Calu3 (cell line): ENCODE measurements at places on chromosomes 4 and X.

GRCh38 chr4:174880001-174880400 is 38.2 kb upstream of the ADAM29 start:
- DNase-seq = no peak

- DNase-seq = no peak
These were observed 3.3 kb downstream of the NKX6-1 start for GRCh38 chr4:84495794-84496261.

- no peak for DNase-seq
These were observed 21.6 kb downstream of the NYX start for GRCh38 chrX:41468647-41469323.

DNA sequence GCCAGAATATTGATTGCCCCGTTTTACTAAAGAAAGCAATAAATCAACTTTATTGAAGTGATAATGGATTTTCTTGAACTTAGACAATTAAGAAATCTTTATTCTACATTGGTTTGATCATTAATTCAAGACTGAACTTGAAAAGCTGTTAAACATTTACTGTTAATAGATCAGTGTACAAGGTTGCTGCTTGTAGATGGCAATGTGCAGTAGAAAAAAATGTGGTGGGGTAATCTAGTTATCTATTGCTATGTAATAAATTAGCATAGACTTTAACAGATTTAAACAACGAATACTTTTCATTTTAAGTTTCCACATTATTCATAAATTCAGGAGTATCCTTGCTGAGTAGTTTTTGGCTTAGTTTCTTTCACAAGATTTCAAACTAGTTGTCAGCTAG is 612.5 kb downstream of the ACTRT1 start:
- DNase-seq = no peak

DNA sequence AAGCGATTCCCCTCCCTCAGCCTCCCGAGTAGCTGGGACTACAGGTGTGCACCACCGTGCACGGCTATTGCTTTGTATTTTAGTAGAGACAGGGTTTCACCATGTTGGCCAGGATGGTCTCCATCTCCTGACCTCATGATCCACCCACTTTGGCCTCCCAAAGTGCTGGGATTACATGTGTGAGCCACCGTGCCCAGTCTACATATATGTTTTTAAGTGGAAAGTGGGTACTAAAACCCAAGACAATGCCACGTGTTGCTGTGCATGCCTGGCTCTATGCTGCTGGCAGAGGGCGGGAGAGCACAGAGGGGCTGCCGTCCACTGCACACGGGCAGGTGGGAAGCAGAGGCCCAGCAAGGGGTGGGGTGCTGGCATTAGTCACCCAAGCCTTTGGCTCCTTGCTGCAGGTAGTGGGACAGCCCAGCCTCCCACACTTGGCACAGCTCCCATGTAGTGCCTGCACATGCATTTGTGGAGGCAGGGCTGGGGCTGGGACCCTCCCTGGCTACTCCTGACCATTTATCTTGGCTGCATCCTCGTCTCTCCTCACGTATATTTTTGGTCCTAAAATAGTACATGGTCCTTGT is 3.5 kb downstream of the EMD start:
- no peak for DNase-seq

- peak; percentile 4 for DNase-seq
These were observed 353.6 kb upstream of the RPS6KA3 start for GRCh38 chrX:20620306-20620705.

DNA sequence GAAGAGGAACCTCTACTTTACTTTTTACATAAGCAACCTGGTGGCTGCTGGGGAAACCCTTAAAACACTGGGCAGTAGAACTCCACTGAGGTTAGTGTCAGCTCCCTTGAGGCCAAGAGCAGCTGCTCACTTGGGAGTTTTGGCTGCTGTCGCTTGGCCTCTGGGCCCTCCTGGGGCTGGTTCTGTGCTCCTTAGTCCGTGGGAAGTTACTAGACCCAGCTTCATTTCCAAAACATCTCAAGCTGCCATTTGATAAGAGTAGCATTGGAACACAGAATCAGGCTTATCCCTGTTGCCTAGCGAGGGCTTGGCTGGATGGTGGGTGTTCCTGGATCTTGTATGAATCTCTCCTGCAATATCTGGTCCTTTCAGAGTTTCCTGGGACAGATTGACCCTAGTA is 26.1 kb downstream of the RNF4 start:
- DNase-seq = no peak

DNA sequence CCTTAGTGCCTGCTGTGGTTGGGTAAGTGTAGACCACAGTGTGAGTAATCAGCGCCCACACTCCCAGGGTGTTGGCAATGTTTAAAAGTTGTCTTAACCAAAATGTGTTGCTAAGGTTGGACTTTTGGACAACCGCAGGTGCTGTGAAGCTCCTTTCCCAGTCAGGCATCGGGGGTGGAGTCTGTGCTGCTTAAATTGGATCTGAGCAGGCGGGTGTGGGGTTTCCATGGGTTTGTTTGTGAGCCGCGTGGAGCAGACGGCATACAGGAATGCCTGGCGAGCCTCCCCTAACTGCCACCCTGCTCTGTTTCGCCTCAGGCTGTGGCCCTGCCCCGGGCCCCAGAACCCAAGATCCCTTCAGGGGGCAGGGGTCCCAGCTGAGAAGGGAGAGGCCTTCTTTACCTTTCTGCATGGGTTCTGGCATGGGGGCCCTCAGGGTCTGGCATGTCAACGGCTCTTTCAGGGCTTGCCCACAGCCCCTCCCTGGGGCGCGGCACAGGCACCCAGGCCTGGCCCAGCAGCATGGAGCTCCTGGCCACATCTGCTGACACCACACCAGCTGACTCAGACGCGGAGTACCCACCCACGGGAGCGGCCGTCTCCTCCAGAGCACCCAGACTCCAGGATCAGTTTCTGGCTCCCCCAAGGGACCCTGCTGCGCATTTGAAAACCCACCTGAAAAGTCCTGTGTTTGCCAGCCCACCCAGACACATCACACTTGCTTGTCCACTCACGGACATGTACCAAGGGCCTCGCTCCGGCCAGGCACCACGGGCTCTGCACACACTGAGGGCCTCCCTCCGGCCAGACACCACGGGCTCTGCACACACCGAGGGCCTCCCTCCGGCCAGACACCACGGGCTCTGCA is 5.1 kb upstream of the SPON2 start:
- DNase-seq = no peak

GRCh38 chrX:109696146-109696740 is 36.8 kb downstream of the ACSL4 start:
- DNase-seq = no peak

DNA sequence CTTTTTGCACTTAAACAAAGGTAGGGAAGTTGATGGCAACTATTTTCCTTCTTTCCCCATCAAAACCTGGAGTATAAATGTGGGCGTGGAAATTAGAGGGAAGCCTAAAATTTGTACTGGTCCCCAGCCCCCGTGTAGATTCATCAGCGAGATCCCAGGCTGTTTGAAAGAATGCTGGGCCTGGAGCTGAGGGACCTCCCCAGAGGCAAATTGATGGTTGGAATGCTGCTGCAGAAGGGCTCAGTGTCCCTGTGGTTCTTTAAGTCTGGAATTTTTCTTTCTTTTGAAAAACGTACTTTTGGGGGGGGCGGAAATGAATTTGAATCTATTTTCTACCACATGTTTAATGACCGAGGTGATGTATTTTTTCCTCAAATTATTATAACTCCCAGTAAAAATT is 197.2 kb downstream of the CBR4 start:
- no peak for DNase-seq

- DNase-seq = peak; percentile 63
These were observed 78.6 kb upstream of the FAM9A start for GRCh38 chrX:8879750-8880149.

DNA sequence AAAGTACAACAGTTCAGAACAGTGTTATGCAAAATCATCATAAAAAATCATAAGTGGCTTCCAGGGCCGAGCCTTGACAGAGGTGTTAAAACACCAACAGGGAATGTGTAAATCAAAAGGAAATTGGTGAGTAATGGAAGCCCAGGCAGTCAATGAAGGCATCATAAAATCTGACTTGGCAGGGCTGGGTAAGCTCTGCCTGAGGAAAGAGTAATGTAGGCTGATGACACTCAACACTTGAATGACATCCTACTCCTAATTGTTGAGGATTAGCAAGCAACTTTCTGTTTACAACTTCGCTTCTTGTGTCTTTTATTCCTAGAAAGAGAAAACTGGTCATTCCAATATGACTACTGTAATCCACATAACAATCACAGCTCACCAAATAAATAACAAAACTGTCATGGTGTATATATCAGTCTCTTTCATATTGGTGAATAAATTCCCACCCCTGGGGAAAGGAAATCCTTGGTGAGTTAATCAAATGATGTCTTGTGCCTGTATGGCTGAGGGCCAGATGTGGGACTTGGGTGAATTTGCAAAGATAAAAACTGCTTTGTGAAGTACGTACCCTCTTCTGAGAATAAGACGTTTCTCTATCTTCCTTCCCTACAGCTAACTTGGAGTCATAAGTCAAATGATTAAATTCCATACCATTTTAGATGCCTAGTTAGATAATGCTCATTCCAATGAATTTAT is 196.8 kb downstream of the DCHS2 start:
- no peak for DNase-seq

DNA sequence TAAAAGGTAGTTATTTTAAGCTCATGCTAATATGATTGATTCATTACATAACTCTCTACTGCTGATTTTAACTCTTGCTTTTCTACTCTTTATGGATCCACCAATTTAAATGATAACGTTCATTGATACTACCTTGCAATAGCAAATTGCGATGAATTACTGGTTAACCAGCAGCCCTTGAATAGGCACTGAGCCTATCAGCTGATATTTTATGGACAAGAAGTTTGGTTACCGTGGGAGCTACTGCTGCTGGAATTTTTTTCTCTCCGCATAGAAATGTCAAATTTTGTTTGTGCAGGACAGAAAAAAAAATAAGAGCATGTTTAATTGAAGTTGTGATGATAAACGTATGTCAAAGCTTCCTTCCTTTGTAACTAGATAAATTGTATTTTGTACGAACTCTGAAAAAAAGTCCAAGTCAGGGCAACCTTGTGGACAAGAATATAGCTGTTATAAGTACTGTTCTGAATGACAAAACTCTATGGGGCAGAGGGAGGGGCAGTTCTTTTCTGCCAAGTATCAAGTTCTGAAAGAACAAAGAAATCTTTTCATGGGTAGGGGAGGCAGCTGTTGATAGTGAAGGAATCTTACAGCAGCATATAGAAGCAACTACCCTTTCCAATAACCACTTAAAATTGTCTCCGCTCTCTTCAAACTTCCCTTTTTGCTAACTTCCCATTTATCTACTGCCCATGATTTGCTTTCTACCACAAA is 434.9 kb upstream of the PABPC4L start:
- DNase-seq = no peak

- no peak for DNase-seq
These were observed 99.8 kb downstream of the TRAPPC11 start for GRCh38 chr4:183758758-183759447.

GRCh38 chrX:100674705-100675104 is 30.7 kb downstream of the SRPX2 start:
- no peak for DNase-seq

- DNase-seq = no peak
These were observed 225.2 kb upstream of the PGRMC2 start for GRCh38 chr4:128512767-128513322.

- DNase-seq = no peak
These were observed 24.7 kb downstream of the OFD1 start for GRCh38 chrX:13759152-13759718.
